ENCODE measurements at places on chromosomes 13 and 19.
A peak's percentile ranks its signal among the peaks of the same experiment; 100 is the strongest.

- no peak for DNase-seq
Measured at GRCh38 chr13:27370305-27370872, 54.0 kb upstream of the GTF3A start.

DNA sequence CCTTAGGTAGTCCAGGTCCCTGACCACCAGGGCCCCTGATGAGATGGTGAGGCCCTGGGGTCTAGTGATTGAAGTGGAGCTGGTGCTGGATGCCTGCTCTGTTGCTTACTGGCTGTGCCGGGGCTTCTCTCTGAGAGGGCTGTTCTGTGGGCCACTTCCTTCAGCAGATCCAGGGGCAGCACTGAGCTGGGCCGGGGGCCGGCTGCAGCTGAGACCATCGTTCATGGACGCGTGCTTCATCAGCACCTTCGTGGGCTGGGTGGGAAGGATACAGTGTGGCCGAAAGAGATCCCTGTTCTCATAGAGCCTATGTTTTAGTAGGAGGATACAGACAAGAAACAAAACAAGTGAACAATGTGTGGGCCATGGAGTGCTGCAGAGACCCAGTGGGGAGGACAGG lies 33.2 kb upstream of the TEX29 start:
- DNase-seq, result no peak

GRCh38 chr13:39049274-39049673 lies 11.0 kb downstream of the NHLRC3 start:
- DNase-seq, result no peak

DNA sequence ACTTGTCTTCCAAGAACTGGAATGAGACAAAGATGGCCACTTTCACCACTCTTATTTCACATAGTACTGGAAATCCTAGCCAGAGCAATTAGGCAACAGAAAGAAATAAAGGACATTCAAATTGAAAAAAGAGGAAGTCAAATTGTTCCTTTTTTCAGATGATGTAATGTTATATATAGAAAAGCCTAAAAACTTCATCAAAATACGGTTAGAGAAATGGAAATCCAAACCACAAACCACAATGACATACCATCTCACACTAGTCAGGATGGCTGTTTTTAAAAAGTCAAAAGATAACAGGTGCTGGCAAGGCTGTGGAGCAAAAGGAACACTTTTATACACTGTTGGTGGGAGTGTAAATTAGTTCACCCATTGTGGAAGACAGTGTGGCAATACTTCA lies 113.3 kb upstream of the SPRY2 start:
- DNase-seq, result no peak

- DNase-seq, result no peak
Measured at GRCh38 chr13:49980266-49980665, 16.6 kb upstream of the TRIM13 start.

DNA sequence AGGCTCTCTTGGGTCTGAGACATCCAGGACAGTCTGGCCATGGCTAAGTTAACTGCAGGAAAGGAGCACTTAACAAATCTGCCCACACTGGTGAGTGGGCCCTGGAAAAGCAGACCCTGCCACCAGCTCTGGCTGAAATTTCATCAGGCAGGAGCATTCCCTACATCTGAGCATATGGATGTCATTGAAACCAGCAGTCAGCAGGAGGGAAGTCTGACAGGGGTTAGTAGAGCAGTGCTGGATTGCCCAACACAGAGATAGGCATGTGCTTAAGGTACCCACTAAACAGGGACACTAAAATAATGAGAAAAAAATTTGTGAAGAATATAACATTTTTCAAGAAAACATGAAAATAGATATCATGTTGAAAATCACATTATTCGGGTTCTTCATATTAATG lies 13.6 kb upstream of the ACOD1 start:
- DNase-seq, result no peak

GRCh38 chr13:90792335-90792734 lies 555.2 kb upstream of the MIR17HG start:
- no peak for DNase-seq

GRCh38 chr13:109790942-109791605 lies 4.7 kb upstream of the IRS2 start:
- no peak for DNase-seq

DNA sequence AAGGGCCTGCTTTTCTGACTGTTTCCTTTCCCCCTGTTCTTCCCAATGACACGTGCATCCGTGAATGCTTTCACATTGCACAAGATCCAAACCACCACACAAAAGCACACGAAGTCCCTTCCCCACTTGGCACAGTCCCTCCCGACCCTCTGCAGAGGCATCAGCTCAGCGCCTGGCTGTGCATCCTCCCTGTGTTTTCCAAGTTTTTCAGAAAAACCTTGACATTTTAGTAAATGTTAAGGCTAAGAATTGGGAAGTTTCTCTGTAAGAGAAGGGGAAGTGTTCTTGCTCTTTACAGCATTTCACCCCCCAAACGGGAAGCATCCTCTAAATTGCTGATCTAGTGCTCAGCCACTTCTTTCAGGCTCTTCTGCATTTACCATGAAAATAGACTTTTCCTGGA lies 94.5 kb upstream of the TM9SF2 start:
- DNase-seq, result no peak

DNA sequence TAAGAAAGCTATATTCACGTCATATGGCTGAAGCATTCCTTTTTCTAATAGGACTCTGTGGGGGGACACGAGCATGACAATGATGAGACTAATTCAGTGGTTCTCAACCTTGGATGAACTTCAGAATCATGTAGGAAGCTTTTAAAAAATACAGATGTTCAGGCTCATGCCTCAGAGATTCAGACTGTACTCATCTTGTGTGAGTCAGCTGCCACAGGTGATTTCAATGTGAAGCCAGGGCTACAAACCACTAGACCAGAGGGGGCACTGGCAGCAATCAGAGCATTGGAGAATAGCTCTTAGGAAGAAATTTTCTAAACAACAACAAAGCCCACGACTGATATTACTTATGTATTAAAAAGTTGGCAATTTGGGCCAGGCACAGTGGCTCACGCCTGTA lies 91.7 kb downstream of the SERP2 start:
- no peak for DNase-seq

DNA sequence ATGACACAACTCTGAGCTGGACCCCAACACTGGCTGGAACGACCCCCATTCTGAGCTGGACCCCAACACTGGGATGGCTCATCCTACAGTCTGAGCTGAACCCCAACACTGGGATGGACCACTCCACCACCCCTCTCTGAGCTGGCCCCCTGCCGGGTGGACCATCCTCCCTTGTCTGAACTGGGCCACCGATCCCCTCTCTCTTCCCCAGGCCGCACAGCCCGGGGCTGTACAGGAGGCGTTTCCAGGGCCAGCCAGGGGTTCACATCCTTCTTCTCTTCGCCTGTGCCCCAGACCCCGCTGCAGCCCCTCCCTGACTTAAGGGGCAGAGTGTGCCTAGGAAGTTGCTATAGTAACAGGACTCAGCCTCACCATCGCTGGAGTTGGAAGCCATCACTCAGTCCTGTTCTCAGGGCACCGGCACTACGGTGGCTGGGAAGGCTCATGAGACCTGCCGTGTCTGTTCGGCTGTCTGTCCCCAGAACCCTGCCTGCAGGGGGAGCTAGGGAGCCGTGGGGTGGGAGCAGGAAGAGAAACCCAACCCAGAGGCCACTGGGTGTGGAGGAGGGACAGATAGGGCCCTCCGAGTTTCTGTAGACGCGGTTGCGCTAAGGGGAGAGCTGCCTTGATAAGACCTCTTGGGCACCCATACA lies 3.7 kb downstream of the PRKACA start:
- DNase-seq, result peak; percentile 31

DNA sequence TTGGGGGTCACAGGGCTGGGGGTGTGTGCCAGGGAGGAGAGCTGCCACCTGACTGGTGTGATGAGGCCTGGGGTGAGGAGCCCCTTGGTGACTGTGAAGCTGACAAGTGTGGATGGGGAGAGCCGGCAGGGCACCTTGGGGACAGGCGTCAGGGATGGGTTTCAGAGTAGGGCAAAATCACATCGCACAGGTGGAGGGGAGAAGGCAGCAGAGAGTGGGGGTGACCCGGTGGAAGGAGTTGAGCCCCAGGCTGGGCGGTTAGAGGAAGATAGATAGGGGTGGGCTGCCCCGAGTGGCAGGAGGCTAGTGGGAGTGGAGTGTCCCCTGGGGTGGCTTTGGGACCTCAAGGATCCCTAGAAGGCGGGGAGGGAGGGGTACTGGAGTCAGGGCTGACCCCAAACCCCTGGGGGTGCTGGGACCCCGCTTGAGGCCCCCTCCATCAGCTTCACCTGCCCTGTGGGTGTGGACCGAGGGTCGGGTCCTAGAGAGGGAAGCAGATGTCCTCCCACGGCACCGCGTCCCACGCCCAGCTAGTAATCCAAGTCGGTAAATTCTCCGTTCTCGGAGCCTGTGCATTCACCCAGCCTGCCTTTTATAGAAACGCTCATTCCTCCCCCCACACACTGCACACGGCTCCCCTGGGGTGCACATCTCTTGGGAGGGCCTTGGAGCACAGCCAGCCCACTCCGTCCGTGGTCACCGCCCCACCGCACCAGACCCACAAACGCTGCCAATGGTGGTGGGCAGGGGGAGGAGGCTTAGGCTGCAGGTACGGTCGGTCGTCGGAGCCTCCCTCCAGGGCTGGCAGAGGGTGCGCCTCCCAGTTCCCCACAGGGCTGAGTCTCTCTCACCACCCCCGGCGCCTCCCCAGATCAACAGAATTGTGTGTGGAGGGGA lies 2.4 kb downstream of the CTXN1 start:
- DNase-seq, result no peak

DNA sequence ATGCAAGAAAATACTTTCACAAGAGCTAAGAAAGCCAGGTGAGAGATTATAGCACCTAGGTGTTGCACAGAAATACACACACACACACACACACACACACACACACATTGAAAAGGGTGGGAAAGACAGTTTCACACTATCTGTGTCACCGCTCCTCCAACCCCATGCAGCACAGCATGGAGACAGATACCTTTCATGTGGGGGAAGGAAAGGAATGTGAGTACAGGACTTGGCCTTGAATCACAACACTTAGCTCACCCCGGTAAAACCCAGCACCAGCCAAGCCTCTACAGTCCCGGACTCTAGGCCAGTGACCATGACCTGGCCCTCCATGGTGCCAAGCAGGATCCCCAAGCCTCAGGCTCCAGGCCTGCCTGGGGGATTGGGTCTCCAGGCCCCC lies 462.0 kb upstream of the SPRY2 start:
- DNase-seq, result no peak

DNA sequence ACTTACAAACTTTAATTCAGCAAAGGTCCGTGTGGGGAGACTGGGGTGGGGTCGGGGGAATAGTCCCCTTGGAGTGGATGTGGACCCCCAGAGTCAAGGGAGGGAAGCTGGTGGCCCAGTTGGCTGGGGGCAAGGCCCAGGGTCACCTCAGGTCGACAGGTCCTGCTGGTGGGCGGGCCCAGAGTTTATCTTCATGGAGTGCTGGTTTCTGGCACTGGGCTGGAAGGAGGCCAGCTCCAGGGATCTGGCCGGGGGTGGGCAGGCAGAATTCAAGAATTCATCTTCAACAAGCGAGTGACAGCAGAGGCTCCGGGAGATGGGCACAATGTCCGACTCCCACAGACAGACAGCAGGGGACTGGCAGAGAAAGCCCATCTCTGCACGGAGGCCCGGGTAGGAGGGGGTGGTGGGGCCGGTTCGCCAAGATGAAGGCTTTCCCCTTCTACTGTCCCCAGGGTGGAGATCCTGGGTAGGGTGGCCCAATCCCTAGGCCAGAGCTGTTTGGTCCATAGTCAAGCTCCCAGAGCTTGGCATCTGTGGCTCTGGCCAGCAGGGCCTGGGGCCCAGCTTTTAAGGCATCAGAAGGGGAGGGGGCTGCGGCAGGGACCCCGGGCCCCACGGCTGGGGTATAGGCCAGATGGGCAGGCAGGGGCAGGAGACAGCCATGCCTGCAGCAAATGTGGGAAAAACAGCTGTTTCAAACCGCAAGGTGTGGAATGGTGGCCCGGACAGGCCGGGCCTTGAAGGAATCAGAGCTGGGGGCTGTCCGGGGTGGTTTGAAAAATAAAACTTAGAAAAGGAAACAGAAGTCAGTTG lies 622 bp upstream of the FDX2 start:
- no peak for DNase-seq

DNA sequence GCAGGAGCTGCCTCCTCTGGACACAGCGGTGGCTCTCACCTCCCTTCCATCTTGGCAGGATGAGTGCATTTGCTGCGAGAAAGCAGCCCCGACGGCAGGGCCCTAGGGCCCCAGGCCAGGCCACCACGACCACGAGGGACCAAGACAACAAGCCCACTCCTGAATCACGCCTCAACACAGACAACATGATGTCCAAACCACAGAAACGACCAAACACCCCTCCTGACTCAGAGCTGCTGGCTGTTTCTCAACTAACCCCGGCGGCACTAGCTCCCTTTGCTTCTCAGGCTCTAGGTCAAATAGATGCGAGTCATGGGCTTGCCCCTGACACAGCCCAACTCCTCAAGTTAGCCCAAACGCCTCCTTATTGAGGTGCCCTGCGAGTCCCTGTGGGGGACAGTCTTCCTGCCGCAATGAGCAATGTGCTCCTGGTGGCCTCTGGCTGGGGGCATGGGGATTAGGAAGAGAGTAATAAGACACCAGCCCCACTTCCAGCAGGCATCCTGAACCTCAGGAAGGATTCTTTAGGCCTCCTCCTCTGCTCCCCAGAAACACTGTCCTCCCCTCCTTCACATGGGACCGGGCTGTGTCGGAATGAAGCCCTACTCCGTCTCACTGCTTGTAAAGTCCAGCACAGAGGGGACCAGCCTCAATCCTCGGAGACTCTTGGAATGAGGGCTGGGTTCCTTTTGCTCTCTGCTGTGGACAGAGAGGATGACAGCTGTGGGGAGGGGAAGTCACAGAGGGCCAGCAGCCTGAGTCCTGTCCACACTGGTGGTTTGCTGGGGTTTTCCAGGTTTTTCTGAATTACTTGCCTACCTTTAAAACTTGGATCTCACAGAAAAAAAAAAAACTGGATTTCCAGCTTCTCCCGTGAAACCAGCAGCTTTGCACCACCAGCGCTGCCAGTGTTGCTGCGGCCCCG lies 6.9 kb upstream of the ATF5 start:
- DNase-seq, result no peak

- no peak for DNase-seq
Measured at GRCh38 chr19:30235946-30236345, 136.2 kb upstream of the ZNF536 start.

- no peak for DNase-seq
Measured at GRCh38 chr19:34667349-34668076, 9.4 kb downstream of the SCGB2B2 start.

GRCh38 chr19:38729653-38730469 lies 14.4 kb downstream of the CAPN12 start:
- DNase-seq, result peak; percentile 58

- DNase-seq, result no peak
Measured at GRCh38 chr19:18349524-18350128, 9.2 kb downstream of the PGPEP1 start.

DNA sequence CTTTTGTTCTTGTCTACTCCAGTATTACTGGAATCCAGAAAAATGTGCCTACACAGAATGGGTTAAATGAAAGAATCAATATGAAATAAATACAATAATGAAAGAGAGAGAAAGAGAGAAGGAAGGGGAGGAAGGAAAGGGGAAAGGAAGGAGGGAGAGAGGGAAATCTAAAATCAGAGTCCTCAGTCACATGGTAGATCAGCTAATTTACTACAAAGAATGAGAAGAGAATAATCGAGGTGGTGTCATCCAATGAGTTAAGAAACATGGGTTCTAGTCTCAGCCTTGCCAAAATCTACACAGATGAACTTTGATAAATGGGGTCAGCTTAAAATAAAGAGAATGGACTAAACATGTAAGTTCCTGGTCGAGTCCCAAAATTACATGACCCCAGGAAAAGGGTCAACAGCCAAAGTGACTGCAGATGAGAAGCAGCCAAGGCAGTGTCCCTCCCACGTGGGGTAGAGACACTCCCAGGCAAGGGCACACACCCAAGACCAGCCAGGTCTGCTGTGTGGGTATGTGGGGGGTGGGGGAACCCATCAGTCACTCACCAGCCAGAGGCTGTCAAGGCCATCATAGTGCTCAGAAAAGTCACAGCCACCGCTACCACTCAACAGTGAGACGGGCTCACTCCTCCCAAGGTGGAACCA lies 103.6 kb downstream of the STK24 start:
- no peak for DNase-seq

All from activated T-helper 1 cell treated with anti-CD3 and anti-CD28 coated beads, Interleukin-12 subunit alpha, Interleukin-12 subunit beta, Interleukin-2, Interleukin-4 antibody, amounts not matched to agents 30 ng/mL and 10 ng/mL and 1 ng/mL, durations not matched to agents 14 hours and 24 hours and 36 hours (primary cell).